ENCODE measurements at places on chromosomes 12 and 14.

DNA sequence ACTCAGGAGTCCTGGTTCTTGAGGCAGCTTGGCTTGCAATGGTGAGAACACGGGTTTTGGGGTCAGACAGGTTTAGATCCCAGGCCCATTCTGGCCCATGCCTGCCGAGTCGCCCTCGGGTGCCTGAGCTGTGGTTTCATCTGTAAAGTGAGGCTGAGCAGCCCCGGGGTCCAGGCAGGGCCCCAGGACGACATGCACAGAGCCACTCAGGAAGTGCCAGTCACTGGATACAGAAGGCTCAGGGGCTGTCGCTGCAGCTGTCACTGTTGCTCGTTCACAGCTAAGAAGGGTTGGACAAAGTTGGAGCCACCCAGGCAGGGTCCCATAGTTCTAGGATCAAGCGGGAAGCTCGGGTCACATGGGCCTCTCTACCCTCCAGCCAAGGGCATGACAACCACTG is 403.1 kb downstream of the BCL11B start:
- DNase-seq: no peak

DNA sequence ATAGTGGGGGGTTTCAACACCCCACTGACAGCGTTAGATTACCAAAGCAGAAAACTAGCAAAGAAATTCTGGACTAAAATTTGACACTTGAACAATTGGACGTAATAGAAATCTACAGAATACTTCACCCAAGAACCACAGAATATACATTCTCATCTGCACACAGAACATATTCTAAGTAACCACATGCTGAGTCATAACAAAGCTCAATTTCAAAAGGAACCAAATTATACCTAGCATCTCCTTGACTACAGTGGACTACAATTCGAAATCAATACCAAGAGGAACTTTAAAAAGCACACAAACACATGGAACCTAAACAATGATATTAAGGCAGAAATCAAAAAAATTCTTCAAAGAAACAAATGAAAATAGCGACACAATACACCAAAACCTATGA is 871.6 kb upstream of the MDGA2 start:
- DNase-seq: no peak

DNA sequence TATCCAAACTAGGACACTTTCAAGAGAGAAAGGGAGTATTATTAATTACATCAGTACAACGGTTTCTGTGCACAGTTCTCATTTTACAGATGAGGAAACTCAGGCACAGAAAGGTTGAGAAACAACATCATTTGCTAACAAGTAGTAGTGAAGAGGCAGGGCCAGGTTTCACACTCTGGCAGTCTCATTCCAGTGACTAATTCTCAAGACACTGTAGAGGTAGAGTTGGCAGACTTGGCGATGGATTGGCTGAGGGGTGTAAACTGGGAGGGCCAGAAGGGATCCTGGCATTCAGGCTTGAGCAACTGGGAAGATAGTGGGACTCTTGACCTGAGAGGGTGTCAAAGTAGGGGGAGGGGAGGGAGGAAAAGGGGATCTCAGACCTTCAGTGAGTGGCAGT is 73.8 kb upstream of the BDKRB2 start:
- no peak for DNase-seq

DNA sequence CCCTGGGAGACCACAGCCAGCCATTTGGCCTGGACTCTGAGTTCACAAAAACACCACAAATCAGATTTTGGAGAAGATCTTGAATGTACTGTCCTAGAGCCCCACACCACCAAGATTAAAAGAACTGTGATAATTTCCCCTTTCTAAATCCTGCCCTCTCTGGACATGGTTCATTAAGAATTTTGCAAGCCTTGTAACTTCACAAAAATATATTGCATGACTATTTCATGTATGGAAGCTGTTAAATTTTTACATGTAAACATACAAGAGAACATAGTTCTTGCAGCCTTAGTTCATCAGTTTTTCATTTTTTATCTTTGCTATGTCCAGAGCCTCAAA is 97.0 kb downstream of the SCARB1 start:
- DNase-seq: no peak

DNA sequence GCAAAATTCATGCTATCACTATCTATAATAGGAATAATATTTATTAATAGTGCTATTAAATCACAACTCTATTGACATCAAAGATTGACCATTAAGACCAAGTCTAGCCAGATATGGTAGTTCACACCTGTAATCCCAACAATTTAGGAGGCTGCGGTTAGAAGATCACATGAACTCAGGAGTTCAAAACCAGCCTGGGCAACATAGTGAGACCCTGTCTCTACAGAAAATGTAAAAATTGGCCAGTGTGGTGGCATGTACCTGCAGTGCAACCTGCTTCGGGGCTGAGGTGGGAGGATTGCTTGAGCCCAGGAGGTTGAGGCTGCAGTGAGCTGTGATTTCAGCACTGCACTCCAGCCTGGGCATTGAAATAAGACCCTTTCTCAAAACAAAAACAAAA is 11.0 kb downstream of the VEZT start:
- DNase-seq: no peak

GRCh38 chr12:104064842-104065427 is 604 bp downstream of the HCFC2 start:
- no peak for DNase-seq

DNA sequence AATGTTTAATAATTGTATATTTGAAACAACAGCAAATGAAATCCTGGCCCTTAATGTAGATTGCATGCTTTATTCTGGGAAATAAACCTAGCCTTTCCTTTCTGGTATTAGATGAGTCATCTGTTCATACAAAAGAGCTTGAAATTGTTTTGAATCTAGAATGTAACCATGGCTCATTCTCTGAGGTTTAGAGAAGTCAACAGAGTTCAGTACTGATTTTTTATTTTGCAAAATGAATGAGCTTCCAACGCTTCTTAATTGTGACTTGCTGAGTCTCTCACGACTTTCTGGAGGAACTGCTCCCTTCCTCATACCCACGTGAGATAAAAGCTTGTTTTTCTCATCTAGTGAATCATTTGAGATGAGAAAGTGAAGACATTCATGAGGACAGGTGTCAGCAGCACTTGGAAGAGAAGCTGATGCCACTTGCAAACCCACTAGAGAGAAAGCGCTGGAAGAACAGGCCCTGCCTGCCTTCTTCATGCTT is 509.6 kb downstream of the VRK1 start:
- no peak for DNase-seq

GRCh38 chr12:4289231-4289878 is 15.8 kb downstream of the CCND2 start:
- no peak for DNase-seq

GRCh38 chr14:66330228-66330627 is 155.9 kb upstream of the CCDC196 start:
- DNase-seq: no peak

GRCh38 chr14:20904393-20905029 is 13.3 kb downstream of the RNASE3 start:
- DNase-seq: no peak

- peak; percentile 74 for DNase-seq
These were observed 506 bp upstream of the NAP1L1 start for GRCh38 chr12:76084863-76085519.

GRCh38 chr12:90058704-90059103 is 350.1 kb upstream of the ATP2B1 start:
- DNase-seq: no peak

DNA sequence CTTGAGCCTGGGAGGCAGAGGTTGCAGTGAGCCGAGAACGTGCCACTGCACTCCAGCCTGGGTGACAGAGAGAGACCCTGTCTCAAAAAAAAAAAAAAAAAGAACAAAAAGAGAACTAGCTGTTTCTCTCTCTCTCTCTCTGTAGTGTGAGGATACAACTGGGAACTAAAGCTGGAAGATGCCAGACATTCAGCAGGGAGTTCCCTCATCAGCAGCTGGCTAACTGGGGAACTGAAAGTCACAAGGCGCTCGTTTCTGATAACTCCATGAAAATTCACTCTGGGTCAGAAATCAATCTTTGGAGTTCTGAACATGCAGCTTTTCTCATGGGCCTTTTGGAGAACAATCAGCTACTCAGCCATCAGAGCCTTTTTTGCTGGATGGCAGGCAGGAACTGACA is 43.5 kb upstream of the MAP1LC3B2 start:
- DNase-seq: no peak

Measured in NCI-H1105 (cell line).